NAMALWA (cell line): ENCODE measurements at places on chromosomes 12 and 14.
A peak's percentile ranks its signal among the peaks of the same experiment; 100 is the strongest.

DNA sequence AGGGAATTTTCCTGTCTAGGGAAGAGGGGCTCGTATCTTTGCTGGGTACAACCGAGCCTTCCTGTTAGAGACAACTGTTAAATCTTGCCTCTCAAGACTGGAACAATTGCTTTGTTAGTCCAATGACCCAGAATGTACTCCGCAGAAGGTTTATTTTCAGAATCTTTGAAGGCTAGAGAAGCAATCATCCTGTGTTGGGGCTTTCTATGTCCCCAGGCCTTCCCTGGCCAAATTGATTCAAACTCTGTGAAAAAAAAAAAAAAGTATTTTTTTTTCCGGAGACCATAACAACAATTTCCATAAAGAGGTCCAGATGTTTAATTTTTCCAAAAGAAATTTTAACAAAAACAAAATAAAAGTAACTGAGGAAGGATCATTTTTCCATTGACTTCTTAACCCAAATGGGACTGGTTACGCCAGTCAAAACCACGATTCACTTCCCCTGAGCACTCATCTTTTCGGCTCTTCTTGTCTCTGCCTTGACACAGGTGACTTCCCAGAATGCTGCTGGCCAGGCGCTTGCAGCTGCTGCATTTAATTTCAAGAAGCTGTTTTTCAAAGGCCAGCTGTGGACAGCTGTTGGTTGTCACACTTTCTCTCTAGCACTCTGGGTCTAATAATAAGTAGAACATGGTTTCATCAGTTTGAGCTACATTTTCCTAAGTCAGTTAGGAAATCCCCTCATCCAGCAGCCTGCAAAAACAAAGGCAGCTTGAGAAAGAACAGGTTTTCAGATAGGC is 81.6 kb upstream of the MANSC4 start:
- DNase-seq, result peak; percentile 93

DNA sequence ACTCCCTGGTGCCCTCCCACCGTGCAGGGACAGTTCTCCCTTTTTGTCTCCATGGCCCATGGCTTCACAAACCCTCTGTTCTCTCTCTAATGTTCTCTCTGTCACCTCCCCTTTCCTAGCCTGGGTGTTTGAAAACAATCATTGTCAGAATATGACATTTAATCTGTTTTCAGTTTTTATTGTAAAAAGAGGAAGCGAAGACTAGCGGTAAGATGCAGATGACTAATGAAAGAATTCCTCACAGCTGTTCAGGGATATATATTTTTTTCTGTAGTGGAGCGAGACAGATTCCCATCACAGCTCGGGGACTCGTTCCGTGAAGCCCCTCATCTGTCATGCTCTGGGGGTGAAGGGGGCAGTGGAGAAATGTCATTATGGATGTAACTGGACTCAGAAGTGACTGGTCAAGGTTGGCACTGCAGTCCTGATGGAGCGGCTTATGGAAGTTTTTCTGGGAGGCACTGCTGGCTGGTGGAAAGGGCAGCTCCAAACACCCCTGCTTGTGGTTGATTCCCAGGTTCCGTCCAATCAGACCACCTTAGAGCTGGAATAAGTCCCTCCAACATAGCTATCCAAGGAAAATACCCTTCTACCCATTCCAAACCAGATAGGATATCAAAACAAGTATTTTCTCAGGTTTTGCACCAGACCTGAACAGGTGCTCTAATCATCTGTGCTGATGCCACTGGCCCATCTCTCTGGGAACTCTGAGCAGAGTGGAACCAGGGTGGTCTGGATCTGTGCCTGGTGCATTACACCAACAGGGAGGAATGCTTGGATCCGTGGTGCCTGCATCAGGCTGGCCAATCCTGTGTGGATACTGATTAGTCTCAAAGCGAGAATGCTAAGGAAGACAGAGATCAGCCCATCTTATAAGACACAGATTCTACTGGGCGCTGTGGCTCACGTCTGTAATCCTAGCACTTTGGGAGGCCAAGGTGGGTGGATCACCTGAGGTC is 84.7 kb downstream of the GPATCH2L start:
- peak; percentile 3 for DNase-seq

DNA sequence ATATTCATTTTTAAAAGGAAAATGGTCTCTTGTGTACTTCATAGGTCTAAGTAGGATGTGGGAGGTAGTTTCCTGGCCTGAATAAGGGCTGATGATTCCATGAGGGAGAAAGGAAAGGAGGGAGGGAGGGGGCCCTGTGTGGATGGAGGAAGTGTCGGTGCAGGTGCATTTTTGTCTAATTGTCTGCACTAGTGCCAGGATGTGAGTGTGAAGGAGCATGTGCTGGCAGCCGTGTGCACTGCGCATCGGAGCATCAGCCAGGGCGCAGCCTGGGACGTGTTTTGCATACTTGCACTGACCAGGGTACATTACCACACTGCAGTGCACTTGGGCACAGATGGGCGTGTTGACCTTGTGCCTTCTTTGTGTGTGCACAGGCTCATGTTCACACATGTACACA is 29.2 kb downstream of the SMUG1 start:
- DNase-seq, result no peak

DNA sequence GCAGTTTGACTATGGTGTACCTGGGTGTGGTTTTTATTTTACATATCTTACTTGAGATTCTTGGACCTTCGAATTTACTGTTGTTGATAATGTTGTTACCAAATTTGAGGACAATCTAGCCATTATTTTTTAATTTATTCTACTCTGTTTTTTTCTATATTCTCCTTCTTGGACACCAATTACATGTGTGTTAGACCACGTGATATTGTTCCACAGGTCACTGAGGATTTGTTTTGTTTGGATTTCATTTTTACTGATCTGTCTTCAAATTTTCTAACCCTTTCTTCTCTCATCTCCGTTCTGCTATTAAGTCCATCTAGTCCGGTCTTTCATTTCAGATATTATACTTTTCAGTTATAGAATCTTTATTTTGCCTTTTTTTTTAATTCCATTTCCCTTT is 204.9 kb upstream of the BCL2L14 start:
- no peak for DNase-seq

- no peak for DNase-seq
These were observed 33.0 kb upstream of the VWF start for GRCh38 chr12:6157482-6157881.

DNA sequence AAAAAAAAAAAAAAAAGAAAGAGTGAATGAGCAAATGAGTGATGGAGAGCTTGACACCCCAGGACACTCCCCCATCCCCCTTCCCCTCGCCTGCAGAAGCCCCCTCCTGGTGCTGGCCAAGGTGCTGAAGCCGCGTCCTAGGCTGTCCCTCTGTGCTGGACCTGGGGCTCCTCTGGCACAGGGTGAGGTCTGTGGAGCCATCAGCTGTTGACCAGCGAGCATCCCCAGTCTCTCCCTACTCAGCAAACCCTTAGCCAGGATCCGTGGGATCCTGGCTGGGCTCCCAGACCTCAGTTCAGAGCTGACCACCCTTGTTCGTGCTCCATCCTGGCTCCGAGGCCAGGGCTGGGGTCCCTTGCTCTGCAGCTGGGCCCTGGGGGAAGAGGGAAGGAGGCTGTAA is 5.4 kb upstream of the KIF26A start:
- no peak for DNase-seq

GRCh38 chr12:125824276-125824675 is 759.0 kb downstream of the AACS start:
- DNase-seq, result no peak

DNA sequence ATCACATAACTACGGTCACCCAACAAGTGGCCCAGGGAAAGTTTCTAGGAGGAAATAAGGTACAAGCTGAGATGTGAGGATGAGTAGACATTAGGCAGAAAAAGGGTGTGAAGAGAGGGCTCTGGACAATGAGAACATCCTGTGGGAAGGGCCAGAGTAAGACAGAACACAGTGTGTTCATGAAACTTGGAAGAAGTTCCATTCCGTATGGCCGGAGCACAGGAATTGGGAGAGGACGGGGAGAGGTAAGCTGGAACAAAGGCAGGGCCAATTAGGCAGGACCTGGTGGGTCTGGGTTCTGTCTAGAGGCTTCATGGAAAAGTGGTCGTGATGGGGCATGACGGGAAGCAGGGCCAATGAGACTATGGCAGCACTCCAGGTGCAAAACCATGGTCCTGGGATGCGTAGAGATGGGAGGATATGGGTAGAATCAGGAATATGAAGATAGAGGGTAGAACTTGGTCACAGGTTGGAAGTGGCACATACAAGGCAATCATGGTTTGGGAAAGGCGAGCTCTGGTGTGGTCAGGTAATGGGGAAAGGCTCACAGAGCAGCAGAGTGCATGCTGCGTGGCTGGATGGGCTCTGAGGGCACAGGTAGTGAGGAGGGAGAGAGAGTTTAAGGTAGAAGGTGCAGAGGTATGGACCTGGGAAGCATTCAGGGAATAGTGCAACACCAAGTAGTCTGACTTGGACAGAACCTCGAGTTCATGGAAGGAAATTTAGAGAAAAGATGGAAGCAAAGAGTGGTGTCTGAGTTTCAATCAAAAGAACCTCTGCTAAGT is 93.0 kb downstream of the RFX4 start:
- no peak for DNase-seq

GRCh38 chr14:84670796-84671195 is 859.1 kb upstream of the FLRT2 start:
- DNase-seq, result no peak

DNA sequence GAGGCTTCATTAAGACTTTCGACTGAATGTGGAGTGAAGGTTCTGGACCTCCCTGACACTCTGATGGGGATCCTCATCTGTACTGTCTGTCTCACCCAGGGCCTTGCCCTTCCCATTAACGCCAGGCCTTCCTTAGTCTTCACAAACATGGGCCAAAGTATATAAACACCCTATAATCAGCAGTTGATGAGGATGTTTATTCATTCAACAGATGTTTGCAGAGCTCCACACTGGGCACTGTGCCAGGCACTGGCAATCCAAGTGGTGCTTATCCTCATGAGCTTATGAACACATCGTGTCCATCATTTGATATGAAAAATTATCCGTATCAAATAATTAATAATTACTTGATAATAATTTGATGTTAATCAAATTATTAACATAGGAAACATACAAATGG is 454.4 kb downstream of the FUT8 start:
- no peak for DNase-seq

DNA sequence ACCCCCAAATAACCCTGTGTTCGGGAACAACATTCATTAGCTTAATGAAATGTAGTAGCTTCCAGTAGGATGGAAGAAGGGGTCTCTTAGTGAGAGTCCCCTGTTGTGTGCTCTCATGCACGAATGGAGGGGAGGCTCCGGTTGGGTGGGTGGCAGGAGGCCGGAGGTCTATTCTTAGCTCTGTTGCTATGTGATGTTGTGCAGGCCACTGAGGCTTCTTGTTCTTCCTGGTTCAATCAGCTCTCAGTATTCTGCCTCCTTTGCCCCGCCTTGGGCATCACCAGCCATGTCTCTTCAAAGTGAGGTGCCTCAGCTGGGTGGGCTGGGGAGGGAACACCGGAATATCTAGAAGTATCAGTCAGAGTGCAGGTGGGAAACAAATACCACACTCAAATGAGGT is 50.8 kb downstream of the KCNA1 start:
- DNase-seq, result no peak

DNA sequence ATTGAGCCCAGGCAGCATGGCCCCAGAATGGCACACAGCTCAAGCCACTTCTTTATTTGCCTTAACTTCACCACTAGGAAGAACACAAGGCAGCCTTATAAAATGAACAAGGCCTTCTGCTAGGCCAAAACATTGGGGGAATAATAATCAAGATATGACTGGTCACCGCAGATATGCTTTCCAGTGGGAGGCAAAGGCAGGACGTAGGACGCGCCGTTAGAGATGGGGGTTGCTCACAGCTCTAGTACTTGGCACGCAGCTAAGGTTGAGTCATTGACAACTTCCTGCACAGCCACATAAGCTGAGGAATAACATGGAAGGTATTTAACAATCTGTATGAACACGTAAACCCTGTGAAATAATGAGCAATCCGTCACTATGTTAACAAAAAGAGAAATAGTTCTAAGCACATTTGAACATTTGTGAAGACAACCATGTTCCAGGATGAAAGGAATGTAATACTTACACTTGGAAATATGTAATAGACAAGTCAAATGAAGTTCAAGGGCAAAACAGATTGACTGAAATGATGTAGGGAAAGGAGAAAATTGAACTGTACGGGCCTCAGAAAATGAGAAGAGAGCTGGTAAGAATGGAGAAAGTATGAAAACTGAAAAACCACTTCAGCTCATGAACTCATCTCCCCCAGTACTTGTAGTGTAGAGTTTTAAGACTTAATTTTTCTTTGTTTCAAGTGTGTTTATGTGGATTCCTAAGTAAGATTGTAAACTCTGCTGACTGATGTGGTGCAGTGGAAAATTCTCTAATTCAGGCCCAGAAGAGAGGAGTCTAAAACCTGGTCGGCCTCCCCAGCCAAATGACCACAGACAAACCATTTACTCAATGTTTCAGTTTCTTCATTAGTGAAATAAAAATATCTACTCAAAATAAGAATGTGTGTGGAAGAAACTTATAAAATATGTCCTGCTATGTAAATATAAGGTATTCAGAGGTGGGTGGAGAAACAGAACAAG is 59.3 kb upstream of the CCDC91 start:
- no peak for DNase-seq

GRCh38 chr12:14279845-14280244 is 85.6 kb upstream of the ATF7IP start:
- DNase-seq, result no peak

DNA sequence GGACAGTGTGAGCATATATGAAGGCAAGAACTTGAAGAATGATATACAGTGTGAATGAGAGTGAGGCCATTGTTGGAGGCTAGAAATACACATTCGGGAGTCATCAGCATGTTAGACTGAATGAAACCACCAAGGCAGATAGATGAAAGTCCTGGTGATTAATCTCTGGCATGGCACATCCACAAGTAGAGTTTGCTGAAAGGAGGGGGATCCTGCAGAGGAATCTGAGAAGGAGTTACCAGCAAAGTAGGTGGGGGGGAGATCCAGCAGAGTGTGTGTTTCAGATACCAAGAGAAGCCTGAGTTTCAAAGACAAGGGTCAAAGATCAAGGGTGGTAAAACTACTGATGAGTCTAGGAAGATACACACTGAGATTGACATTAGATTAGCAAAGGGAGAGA is 426.7 kb upstream of the DCN start:
- DNase-seq, result no peak

GRCh38 chr12:98059659-98060343 is 455.6 kb upstream of the TMPO start:
- no peak for DNase-seq

DNA sequence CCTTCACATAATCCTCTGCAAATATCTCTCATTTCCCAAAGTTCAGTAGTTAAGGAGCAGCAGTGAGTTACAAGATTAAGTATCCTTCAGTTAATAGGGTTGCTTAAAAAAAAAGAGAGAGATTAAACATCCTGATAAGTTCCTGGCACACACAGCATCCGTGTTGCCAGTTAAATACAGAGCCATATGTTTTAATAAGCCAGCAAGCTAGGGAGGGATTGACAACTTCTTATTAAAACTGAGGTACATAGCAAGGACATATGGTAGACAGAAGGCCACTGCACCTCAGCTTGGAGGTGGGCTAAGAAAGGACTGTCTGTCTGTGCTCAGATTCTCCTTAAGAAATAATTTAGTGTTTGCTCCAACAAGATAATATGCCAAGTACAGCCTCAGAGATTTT is 9.6 kb upstream of the TMEM30B start:
- no peak for DNase-seq

GRCh38 chr14:102849526-102850379 is 72.5 kb downstream of the TRAF3 start:
- no peak for DNase-seq

- peak; percentile 72 for DNase-seq
These were observed 28.5 kb downstream of the FOS start for GRCh38 chr14:75306927-75307699.

GRCh38 chr14:98937021-98937420 is 335.0 kb downstream of the BCL11B start:
- DNase-seq, result no peak

- DNase-seq, result no peak
These were observed 19.8 kb downstream of the GALNT6 start for GRCh38 chr12:51371295-51371953.
